ENCODE measurements at places on chromosomes 2 and 18.

DNA sequence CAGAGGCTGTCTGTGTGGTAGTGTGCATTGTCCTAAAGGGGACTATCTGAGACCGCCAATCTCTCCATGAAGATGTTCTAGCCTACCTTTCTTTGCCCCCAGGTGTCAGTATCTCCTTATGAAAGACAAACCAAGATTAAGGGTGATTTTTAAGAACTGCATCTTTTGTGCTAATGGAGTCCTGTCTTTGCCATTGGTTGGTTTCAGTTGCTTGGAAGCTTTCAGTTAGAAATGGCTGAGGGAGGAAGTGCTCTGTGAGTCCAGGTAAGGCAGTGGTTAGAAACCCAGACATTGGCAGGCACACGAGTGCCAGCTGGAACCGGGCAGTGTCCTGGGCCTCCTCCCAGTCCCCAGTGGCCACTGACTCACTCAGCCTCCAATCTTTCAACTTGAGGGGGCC lies 111.3 kb downstream of the DOCK10 start:
- H3K27me3 ChIP-seq, result no peaks in the 10 kb centered on the region
- no peak for DNase-seq
- peaks cover 79% of the 10 kb centered on the region for H3K36me3 ChIP-seq
- H3K4me1 ChIP-seq, result peaks cover 91% of the 10 kb centered on the region

DNA sequence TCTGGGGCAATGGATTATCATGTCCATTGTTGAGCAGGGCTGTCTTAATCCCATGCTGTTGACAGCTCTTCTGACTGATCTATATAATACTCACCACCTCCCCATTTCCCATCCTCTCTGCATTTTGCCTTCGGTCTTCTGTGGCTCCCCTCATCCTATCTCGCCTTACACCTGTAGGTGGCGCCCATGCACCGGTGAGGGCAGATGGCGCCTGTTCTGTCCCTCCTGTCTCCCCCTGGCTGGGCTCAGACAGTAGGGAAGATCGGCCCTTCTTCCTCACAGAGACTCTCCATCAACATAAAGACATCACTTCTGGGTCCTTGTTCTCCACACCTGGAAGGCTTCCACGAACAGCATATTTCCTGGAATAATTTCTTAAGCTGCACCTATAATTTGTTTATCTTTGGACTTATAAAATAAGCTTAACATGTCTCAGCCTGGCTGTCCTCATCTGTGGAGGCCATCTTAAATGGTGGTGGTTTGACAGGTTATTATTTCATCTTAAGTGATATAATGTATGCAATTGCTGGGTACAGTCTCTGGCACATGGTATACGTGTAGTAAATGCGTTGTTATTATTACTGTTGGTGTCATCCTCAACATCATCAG lies 10.9 kb upstream of the CDH20 start:
- H3K4me3 ChIP-seq, result no peak overlapping the region
- H3K4me1 ChIP-seq, result no peaks in the 10 kb centered on the region
- no peaks in the 10 kb centered on the region for H3K27me3 ChIP-seq

GRCh38 chr18:31626409-31626808 lies 34.7 kb downstream of the TTR start:
- H3K4me3 ChIP-seq, result no peak overlapping the region
- H3K36me3 ChIP-seq, result no peaks in the 10 kb centered on the region
- H3K27me3 ChIP-seq, result peaks cover 4% of the 10 kb centered on the region
- no peak overlapping the region for H3K27ac ChIP-seq
- H3K4me1 ChIP-seq, result peaks cover 2% of the 10 kb centered on the region

DNA sequence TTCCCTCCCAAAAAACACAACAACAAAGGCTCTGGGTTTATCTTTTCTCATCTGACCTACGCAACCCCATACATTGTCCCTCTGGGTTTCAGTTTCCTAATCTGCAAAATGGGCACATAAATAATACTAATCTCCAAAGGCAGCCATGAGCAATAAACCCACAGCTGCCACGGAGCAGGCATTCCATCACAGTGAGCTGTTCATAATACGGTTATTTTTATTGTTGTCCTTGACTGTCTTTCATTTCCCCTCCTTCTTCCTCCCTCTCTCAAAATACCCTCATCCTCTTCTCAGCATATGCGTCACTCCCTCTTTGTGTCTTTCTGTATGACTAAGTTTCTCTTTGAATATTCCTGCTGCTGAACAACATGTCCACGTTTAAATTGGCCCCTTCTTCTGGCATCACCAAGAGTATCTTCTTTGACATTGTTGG lies 129.8 kb upstream of the CAB39 start:
- peaks cover 29% of the 10 kb centered on the region for H3K4me1 ChIP-seq
- no peak for DNase-seq
- H3K27ac ChIP-seq, result peak overlapping the region; percentile 75

DNA sequence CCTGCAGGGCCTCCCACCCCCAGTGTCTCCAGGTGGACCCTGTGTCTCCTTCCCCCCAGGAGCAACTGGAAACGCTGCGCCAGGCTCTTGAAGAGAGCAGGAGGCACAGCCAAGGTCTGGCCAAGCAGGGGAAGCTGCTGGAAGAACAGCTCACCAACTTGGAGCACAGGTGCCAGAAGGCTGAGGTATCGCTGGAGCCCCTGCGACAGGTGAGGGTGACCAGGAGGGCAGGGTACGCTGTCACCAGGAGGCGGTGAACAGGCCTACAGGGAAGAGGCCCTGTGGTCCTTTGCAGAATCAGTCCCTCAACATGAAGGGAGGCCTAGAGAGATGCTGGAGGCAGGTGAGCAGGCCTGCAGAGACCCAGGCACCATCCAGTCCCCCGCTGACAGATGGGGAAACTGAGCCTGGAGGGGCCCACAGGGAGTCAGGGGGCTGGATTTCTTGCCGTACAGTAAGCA lies 15.6 kb upstream of the SNED1 start:
- H3K27ac ChIP-seq, result no peak overlapping the region
- H3K36me3 ChIP-seq, result no peaks in the 10 kb centered on the region
